Fibroblast of skin of left quadriceps (primary cell): ENCODE measurements at places on chromosomes 3 and 15.

DNA sequence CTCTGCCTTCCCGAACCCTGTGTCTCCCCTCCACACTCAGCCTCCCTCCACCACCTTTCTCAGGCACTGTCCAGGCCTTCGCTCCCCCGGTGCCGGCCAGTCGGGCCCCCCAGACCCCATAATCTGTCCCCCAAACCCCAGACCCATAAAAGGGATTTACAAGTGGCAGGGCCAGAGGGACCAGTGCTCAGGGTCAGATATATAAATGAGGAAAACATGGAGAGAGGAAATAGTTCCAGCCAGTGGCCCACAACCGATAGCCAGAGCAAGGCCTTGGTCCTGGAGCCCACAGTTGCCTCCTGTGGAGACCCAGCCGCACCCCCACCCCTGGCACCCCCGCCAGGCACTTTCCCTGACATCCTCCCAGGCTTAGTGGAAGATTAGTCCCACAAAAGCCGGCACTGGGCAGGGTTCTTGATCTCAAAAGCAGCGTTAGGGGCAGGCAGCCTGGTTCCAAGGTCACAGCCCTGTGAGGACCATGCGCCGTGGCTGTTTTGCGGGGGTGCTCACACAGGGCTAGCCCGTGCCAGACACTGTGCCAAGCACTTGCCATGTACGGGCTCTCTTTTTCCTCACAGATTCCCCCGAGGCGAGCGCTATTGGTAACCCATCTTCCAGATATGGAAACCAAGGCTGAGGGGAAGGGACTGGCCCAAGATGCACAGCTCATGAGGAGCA lies 1.1 kb upstream of the PLXND1 start:
- no peak for DNase-seq

DNA sequence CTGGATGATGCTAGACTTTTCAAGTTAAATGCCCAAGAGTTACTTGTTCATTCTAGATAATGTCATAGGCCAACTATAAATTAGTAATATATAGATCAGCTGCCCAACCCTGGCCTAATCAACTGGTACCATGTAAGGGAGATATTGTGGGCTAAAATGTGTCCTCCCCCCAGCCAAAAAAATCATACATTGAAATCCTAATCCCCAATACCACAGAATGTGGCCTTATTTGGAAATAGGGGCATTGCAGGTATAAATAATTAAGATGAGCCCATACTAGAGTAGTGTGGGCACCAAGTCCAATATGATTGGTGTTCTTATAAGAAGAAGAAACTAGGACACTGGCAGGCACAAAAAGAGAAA lies 92.5 kb downstream of the RPL22L1 start:
- no peak for DNase-seq

DNA sequence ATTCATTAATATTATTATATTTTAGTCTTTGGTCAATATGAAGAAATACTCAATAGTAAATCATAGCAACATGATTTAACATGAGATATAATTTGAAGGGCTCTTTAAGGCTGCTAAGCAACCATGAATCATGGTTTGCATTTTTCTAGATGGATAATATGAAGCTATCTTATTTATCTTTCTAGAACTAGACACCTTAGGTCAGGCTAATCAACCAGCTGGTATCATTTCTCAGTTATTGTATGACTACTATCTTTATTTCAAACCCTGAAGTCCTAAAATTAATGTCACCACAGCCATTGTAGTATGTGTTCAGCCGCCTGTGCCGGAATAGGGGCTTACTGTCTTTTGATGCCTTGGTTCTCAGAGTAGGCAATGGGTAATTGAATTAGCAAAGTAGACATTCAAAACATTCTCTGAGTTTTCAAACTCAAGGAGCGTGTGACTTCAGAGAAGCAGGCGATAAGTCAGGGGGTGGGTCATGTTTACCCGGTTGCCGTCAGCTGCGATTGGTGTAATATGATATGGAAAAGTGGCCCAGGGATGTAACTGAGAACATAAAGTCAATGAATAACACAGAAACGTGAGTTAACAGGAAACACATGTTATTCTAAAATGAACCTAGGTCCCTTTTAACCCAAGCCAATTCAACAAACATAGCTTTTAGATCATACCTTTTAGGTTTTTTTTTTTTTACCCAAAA lies 93.4 kb upstream of the CTDSPL start:
- DNase-seq, result peak; percentile 45

- DNase-seq, result no peak
These were observed 13.7 kb downstream of the FOXB1 start for GRCh38 chr15:60017538-60018520.
